Caco-2 (cell line): ENCODE measurements at places on chromosomes 1 and 21.
A peak's percentile ranks its signal among the peaks of the same experiment; 100 is the strongest.

DNA sequence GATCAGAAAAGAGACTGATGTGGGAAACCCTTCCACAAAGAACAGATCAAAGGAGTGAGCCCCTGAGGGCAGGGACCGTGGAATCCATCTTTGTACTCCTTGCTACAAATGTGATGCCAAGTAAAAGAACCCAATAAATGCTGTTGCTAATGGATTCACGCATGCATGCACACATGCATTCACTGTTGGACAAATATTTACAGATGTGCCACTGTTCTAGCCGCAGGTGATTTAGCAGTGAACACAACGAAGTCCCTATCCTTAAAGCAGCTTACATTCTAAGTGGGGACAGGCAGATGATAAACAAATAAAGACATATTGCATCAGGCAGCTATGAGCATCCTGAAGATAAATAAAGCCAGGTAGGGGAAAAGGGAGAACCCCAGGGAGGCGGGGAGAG is 67.8 kb downstream of the ITPKB start:
- no peak for DNase-seq

GRCh38 chr1:59310549-59311250 is 13.8 kb downstream of the FGGY start:
- no peak for DNase-seq

DNA sequence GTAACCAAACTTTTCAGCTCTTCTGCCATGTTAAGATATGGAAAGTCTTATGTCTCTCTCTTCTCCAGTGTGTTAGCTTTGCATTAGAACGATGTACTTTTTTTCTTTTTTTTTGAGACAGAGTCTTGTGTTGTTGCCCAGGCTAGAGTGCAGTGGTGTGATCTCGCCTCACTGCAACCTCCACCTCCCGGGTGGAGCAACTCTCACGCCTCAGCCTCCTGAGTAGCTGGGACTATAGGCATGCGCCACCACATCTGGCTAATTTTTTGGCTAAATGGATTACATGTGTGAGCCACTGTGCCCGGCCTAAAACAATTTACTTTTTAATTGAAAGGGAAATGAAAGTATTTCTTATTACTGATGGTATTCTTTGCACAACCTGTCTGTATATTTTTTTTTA is 35.8 kb downstream of the SPEN start:
- no peak for DNase-seq

- no peak for DNase-seq
Measured at GRCh38 chr21:31730712-31731055, 1.2 kb downstream of the SCAF4 start.

DNA sequence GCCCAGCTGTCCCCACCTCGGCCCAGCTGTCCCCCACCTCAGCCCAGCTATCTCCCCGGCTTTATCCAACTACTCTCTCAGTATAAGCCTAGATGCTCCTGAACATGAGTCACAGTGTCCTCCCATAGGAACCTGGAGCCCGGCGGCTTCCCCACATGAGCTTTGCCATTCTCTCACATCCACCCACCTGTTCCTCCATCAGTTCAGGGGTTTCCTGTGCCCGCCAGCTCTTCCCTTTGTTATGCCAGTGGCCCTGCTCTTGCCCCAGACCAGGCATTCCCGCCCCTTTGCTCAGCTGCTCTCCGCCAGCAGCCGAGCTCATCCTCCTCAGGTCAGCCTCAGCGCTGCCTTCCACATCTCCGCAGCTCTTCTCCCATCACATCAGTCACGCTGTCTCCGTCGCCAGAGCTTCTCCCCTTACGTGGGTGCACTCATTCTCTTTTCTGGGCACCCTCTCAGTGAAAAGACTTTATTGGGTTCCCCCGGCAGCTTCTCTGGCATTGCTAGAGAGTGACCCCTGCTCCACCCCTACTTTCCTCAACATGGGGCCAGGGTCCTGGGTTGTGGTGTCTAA is 89.5 kb upstream of the CSF3R start:
- no peak for DNase-seq

- DNase-seq = no peak
Measured at GRCh38 chr1:30099587-30100523, 623.5 kb downstream of the MATN1 start.

GRCh38 chr1:67803380-67804279 is 29.6 kb downstream of the GNG12 start:
- DNase-seq = no peak

DNA sequence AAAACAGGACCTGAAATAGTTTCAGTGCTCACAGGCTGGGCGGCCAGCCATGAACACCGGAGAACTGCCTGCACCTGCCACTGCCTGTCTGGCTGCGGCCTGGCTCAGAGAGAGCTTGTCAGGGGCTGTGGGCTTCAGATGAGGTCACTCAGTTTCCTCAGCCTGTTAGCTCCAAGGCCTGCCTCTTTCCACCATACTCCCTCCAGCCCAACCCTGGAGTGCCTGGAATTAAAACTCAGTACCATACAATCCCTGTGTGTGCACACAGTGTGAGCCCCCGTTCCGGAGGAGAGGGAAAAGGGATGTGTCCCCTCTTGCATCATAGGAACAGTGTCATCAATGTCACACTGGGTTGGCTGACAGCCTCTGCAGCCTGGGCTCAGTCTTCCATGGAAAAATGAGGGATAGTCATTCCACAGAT is 16.2 kb downstream of the CACNA1S start:
- no peak for DNase-seq

DNA sequence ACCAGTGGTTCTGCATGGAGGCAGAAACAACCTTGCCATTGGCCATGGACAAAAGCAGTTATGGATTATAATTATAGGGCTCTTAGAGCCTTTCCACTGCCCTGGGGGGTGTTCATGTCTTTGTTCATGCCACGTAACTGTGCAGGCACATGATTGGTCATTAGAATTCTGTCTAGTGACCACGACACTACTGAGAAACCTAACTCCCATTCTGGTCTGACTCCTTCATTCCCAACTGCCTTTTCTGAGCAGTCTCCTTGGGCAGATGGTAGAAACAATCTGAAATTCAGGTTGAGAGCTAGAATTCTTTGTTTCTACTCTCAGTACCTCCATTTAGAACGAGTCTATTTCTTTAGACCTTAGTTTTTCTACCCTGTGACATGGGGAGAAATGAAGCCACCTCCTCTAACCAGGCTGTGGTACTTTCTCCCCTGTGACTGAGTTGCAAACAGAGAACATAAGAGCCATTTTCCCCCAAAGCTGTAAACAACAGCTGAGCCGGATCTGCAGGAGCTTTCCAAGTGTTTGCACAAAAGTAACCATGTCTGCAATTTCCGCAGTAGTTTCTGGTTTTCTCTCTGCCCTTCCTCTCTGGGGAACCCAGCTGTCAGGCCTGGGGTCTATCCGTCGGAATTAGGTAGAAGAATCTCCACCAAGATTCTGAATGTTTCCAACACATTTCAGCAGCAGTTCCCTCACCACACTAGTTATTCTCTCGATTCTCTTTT is 37.7 kb upstream of the IPO9 start:
- no peak for DNase-seq

DNA sequence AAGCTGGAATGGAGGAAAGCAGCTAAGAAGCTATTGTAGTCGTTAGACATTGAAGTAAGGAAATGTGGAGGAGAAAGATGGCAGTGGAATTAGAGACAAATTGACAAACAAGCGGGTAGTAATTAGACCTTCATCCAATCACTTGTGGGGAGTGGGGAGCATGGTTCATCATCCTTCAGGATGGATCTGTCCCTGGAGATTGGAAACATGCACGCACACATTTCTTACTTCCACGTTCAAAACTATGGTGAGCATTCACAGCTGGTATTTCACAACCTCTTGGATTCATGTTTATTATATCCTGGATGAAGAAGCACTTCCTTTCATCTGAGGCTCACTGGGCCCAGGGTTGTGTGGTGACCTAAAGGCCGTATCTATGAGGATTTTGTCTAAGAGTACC is 188.1 kb downstream of the ST6GALNAC3 start:
- no peak for DNase-seq

DNA sequence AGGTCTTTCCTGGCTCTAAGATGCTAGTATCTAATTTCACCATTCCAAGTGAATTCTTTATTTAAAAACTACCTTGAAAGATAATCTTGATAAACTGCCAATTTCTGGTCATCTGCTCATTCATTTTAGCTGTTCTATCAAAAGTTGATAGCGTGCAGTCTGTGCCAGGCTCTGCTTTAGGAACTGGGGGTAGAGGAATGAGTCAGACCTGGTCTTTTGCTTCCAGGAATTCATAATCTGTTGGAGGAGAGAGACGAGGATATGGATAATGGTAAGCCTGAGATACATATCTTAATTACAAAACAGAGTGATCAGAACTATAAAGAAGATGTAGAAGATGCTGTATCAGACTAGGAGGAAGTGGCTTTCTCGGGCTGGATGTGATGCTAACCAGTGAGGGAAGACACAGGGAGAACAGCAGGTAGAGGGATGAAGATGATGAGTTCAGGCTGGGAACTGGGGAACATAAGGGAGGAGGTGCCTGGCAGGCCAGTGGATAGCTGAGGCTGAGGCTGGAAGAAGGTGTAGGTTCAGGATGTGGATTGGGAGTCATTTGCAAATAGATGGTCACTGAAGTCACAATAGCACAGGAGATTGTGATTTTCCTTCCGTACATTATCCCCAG is 12.3 kb upstream of the PHC2 start:
- no peak for DNase-seq

GRCh38 chr1:114353262-114353661 is 157.7 kb downstream of the TRIM33 start:
- DNase-seq = no peak

- no peak for DNase-seq
Measured at GRCh38 chr1:236141447-236142252, 689 bp upstream of the GPR137B start.

- DNase-seq = no peak
Measured at GRCh38 chr1:181493166-181493565, 9.8 kb downstream of the CACNA1E start.

GRCh38 chr1:7482772-7483495 is 288.2 kb upstream of the VAMP3 start:
- no peak for DNase-seq

DNA sequence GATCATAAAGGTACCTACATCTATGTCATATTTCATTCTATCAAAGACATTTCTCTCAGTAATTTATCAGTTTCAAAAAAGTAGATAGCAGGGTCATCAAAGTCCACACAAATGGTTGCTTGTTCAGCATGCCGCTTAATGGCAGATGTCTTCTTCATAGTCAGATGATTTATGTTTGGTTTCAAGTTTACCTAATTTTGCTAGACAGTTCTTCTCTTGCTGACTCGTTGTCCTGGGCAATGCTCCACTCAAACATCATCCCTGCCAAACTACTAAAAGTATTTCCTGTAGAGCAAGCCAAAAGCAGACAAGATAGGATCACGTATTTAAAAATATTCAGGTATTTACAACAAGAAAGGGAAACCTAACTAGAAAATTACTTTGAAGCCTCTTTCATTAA is 13.6 kb downstream of the NUP210L start:
- DNase-seq = no peak

GRCh38 chr1:196372896-196373536 is 235.2 kb downstream of the KCNT2 start:
- DNase-seq = no peak

- peak; percentile 61 for DNase-seq
Measured at GRCh38 chr1:40708750-40709099, 17.2 kb downstream of the NFYC start.

DNA sequence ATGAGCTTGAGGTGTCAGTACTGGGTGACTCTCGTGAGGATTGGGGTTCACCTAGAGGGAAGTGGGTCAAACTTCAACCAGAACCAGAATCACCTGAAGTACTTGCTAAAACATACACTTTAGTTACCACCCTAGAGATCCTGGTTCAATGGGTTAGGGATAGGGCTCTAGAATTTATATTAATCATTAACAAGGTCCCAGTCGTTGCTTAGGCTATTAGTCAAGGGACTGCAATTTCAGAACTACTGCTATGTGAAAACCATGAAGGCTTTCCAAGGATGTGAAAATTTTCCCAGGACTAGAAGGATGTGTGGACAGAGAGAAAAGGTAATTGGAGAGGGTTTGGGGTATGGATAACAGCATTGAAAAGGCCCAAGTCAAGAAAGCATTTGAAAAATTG is 162.6 kb downstream of the GRIK1 start:
- no peak for DNase-seq
